ENCODE measurements at places on chromosomes 5 and 9.

DNA sequence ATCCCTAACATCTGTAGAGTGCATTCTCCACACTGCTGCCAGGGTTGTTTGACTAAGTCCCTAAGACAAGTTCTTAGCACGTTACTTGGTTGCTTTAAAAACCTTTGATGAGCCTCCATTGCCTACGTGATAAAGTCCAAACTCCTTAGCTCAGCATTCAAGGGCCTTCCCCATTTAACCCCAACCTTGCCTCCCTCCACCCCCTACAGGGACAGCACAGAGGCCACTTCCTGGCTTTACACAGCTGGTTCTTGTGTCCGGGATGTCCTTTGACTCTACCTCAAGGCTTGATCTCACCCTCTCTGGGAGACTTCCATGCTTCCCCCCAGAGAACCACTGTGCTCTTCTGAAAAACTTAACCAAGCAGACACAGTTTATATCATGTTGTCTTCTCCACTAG, 29.4 kb downstream of the FAM240B start:
- no peak for DNase-seq

GRCh38 chr9:116641292-116642059, 45.6 kb upstream of the TRIM32 start:
- no peak for DNase-seq

DNA sequence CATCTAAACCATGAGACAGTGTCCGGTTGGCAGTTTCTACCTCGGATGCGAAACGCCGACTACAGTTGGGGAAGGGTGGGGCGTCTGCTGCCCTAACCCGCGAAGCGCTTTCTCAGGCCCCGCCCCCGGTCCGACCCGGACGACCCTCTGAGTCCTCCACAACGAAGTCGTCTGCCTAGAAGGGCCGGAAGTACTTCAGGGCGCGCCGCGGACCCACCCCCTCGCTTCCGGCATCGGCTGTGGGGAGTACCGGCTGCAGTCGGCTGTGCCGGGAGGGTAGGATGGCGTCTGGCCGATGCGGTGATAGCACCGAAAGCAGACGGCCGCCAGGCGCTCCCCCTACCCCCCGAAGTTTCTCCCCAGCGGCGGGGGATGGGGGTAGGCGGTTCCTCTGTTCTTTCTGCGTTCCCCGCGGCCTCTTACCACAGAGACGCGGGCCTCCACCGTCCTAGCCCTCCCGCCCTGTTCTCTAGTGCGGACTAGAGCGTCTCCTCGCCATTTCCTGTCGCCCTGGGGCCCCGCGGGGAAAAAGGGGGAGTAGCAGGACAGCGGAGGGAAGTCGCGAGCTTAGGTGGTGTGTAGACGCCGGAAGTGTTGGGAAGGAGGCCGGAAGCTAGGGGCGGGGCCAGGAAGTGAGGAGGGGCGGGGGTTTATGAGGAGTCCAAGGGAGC, at the start of gene TRIM41:
Gene TRIM41 (plus strand): TSS at position 224 of the 671 bp plus-strand sequence. CDS start 719 bp downstream, outside the sequence.
- DNase-seq, result no peak

DNA sequence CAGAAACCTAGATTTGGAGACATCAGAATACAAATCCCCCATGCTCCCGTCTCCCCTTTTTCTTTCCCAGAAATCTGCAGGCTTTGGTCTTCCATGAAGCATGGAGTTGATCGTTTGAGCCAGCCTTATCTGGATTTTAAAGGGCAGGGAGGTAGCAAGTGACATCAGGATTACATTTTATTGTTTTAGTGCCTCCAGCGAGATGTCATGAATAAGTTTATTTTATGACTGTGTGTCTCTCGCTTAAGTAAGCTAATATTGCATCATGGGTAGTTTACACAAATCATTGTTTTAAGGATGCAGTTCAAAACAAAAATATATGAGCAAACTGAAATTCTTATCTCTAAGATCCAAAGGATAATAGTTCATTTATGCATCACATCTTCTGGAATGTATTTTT, 50.7 kb upstream of the TNFSF8 start:
- no peak for DNase-seq

DNA sequence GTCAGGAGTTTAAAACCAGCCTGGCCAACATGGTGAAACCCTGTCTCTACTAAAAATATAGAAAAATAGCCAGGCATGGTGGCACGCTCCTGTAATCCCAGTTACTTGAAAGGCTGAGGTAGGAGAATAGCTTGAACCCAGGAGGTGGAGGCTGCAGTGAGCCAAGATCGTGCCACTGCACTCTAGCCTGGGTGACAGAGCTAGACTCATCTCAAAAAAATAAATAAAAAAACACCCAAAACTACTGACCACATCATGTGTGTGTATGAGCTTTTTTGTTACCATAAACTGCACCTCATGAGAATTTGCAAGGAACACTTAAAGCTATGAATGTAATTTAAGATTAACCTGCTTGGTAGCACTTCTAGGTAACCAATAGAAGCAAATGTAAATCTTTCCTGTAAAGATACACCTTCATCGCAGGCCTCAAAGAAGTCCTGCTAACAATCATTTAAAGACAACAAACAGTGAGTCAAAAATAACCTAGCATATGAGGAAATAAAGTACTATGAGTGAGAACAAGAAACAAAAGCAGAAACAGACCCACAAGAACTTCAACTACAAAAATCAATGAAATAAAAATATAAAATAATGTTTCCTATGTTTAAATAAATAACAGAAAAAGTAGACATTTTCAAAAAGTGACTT, 13.0 kb downstream of the SLC38A9 start:
- DNase-seq, result no peak

GRCh38 chr5:73284985-73285384, 112.0 kb downstream of the TMEM174 start:
- DNase-seq, result no peak

DNA sequence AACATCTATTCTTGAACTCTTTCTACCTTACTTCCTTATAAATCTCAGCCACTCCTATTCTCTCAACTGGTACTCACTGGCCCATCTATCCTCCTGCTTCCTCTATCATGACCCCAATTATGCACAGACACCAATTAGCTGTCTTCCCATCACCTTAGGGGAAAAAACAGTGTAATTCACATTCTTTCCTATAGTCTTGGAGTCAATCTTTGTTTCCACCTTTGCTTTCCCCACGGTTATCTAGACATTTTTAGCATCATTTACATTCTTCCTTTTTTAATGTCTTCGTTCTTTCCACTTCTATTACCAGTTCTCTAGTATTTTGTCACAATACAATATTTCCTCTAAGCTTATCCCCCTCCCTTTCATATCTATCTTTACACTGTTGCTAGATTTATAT, 449.4 kb downstream of the TMEM38B start:
- no peak for DNase-seq

- DNase-seq, result no peak
Measured at GRCh38 chr9:121815084-121815483, 163.7 kb downstream of the DAB2IP start.

GRCh38 chr5:93088592-93089389, 492.2 kb downstream of the NR2F1-AS1 start:
- DNase-seq, result no peak

DNA sequence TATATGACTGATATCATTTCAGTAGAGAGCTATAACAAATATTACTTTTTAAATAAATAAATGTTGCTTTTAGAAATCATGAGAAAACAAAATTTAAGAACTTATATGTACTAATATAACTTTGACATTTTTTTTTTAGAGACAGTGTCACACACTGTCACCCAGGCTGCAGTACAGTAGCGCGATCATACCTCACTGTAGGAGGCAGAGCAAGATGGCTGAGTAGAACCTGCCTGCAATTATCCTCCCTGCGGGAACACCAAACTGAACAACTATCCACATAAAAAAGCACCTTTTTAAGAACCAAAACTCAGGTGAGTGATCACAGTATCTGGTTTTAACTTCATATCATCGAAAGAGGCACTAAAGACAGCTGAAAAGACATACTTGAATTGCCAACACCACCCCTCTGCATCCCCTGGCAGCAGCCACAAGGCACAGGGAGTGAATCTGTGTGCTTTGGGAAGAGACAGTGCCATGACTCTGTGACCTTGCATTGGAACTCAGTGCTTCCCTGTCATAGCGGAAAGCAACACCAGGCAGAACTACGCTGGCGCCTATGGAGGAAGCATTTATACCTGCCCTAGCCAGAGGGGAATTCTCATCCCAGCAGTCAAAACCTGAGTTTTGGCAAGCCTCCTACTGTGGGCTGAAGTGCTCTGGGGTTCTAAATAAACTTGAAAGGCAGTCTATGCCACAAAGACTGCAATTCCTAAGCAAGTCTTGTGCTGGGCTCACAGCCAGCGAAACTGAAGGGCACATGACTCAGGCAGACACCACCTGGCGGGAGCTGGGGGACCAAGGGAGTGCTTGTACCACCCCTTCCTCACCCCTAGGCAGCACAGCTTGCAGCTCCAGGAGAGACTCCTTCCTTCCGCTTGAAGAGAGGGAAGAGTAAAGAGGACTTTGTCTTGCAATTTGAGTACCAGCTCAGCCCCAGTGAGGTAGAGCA, 142.7 kb downstream of the FBXL17 start:
- DNase-seq, result no peak

- DNase-seq, result no peak
Measured at GRCh38 chr5:4275232-4275631, 679.6 kb downstream of the IRX1 start.

GRCh38 chr5:124057724-124058231, 545.8 kb downstream of the CSNK1G3 start:
- no peak for DNase-seq

GRCh38 chr5:137565450-137565849, 66.3 kb upstream of the SPOCK1 start:
- no peak for DNase-seq

- no peak for DNase-seq
Measured at GRCh38 chr5:80487444-80487828, 464 bp upstream of the FAM151B start.

GRCh38 chr9:33106827-33107621, 30.6 kb upstream of the SMU1 start:
- no peak for DNase-seq

DNA sequence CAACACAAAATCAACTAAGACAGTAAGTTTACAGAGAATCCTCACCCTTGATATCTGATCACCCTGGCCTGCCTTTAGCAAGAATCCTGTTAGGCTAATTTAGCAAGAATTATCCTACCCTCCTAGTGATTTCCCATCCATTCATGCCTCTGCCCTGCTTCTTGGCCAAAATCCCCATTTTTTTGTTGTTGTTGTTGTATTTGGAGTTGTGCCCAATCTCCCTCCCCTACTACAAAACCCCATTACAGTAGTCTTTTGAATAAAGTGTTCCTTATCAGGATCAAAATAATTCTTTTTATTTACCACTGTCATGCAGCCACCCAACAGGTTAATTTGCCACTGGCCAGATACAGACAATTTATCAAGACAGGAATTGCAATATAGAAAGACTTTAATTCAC, 58.5 kb upstream of the CLINT1 start:
- DNase-seq, result no peak

GRCh38 chr9:135796784-135797485, 95.0 kb downstream of the KCNT1 start:
- no peak for DNase-seq

GRCh38 chr5:158483281-158483860, 616.3 kb downstream of the EBF1 start:
- no peak for DNase-seq

GRCh38 chr5:17304282-17304681, 86.9 kb downstream of the BASP1 start:
- no peak for DNase-seq

- DNase-seq, result no peak
Measured at GRCh38 chr5:10726179-10726912, 34.7 kb downstream of the DAP start.

DNA sequence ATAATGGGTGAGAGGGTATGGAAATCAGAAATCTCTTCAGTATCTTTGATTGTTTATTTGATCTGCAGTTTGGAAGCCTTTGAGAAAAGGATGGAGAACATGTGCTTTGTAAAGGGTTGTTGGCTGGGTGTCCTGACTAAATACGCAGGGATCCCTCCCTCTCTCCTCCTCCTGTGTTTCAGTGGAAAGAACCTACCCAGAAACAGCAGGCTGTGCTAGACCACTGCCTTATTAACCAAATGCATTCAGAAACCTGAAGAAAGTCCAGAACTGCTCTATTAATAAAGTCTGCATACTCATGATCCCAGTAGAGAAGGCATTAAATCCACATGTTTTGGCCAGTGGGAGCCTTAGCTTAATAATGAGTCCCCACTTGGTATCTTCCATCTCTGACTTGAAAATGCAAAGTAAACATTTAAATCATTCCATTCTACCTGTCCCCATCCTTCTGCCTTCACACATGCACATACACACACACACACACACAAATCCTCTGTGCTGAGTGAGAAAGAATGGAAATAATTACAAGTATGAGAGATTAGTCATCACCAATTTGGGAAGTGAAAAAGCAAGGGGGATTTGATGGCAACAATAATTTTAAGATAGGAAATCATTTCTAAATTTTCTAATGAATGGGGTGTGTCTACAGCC, 10.0 kb upstream of the LECT2 start:
- no peak for DNase-seq

- DNase-seq, result no peak
Measured at GRCh38 chr5:150345716-150346115, 11.8 kb upstream of the TCOF1 start.

GRCh38 chr5:173315495-173316338, 12.5 kb downstream of the STC2 start:
- DNase-seq, result no peak

DNA sequence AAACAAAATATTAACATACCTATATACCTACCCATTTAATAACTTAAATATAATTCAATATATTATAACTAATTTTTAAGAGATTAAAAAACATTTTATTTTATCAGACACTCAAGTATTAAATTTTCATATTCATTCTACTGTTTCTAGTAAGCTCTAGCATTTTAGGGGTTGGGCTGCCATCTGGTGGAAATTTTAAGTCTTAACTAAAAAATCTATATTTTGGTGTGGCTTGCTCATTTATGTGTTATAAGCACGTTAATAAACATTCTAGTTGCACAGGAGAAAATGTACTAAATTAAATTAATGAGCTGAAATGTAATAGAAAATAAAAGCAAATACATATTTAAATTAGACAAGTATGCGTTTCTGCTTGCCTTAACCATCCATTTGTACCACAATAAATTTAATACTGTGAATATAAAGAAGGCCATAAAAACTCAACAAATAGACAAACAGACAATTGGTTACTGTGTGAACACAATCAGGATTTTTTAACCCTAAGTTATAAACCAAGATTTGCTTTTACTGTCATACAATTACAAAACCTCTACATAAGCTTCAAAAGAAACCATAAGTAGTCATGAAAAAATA, 1728.3 kb upstream of the CDH9 start:
- no peak for DNase-seq

DNA sequence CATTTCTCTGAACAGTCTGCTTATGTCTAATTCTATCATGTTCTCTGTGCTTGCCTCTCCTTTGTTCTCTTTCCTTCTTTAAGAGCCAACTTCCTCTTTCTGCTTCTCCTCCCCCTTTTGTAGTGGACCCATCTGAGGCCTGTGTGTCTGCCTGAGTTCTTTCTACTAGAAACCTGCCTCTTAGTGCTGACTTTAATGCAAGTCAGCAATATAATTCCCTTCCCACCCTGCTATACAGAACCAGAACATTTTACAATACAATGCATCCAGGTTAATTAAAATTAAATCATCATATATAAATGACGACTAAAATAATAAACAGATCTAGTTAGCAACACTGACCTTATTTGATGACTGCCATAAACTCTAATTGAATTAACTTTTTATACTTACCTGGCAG, 82.6 kb upstream of the GAS1 start:
- DNase-seq, result no peak

Data from effector CD8-positive, alpha-beta T cell (primary cell).